CD4-positive, alpha-beta memory T cell (primary cell): ENCODE measurements at places on chromosomes 4 and X. TPM values are rescaled to one million over a fixed set of nuclear protein-coding genes. Genes with fewer than 3 reads are reported as not detected.

GRCh38 chr4:155802190-155802959, 43.6 kb downstream of the GUCY1B1 start:
- H3K4me3 ChIP-seq = no peak overlapping the region
- no peak overlapping the region for H3K27ac ChIP-seq
- H3K4me1 ChIP-seq = no peaks in the 10 kb centered on the region
- no peaks in the 10 kb centered on the region for H3K36me3 ChIP-seq

GRCh38 chr4:32986236-32986635, 2266.1 kb downstream of the PCDH7 start:
- no peaks in the 10 kb centered on the region for H3K4me1 ChIP-seq
- H3K4me3 ChIP-seq = no peak overlapping the region
- H3K27me3 ChIP-seq = no peaks in the 10 kb centered on the region
- no peak for DNase-seq
- H3K27ac ChIP-seq = no peak overlapping the region

DNA sequence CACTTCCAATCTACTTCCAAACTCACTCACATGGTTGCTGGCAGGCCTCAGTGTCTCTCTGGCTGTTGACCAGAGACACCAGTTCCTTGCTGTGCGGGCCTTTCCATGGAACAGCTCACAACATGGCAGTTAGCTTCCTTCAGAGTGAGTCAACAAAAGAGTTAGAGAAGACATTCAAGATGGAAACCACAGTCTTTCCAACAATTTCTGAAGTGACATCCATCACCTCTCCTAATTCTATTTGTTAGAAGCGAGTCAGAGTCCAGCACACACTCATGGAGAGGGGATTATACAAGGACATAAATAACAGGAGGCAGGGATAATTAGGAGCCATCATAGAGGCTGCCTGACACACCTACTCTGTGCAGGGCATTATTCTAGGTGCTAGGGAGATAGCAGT, 62.5 kb upstream of the TMEM164 start:
- no peak overlapping the region for H3K4me3 ChIP-seq
- no peak for DNase-seq
- H3K27me3 ChIP-seq = no peaks in the 10 kb centered on the region
- no peaks in the 10 kb centered on the region for H3K36me3 ChIP-seq
- no peaks in the 10 kb centered on the region for H3K4me1 ChIP-seq

GRCh38 chr4:189279188-189279587, 661.5 kb upstream of the FRG1 start:
- no peak for DNase-seq
- H3K27ac ChIP-seq = no peak overlapping the region
- no peak overlapping the region for H3K4me3 ChIP-seq
- H3K36me3 ChIP-seq = no peaks in the 10 kb centered on the region
- no peaks in the 10 kb centered on the region for H3K4me1 ChIP-seq

- H3K27ac ChIP-seq = no peak overlapping the region
- H3K4me1 ChIP-seq = peaks cover 75% of the 10 kb centered on the region
- H3K27me3 ChIP-seq = no peaks in the 10 kb centered on the region
- H3K36me3 ChIP-seq = no peaks in the 10 kb centered on the region
- DNase-seq = no peak
Measured at GRCh38 chr4:3199653-3200422, 49.1 kb upstream of the MSANTD1 start.

DNA sequence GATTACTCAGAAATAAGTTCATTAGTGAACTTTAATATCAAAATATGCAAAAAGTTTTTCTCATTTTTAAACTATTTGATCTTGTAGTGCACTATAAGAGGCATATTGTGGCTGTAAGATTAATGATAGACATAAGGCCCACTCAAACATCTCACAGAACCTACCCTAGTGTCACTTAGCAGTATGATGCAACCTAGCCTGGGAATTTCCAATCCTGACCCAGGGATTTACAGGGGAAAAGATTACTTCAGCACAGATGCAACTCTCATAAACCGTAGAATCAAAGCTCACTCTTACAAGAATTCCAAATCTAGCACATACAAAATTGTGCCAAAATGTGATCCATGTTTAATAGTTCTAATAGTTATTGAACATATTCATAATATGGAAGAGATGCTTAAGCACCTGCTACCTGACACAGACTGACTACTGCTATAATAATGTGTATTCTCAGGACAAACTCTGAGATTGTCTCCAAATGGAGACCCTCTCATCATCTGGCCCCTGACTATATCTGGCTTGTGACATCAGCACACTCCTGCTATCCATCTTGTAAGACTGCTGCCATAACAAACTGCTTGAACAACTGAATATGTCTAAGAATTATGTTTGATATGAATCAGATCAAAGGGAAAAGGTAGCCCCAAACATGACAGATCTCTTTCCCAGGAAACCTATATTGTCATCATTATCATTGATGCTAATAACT, 271.9 kb downstream of the PABPC4L start:
- no peaks in the 10 kb centered on the region for H3K4me1 ChIP-seq
- H3K4me3 ChIP-seq = no peak overlapping the region
- H3K36me3 ChIP-seq = no peaks in the 10 kb centered on the region
- no peak overlapping the region for H3K27ac ChIP-seq

DNA sequence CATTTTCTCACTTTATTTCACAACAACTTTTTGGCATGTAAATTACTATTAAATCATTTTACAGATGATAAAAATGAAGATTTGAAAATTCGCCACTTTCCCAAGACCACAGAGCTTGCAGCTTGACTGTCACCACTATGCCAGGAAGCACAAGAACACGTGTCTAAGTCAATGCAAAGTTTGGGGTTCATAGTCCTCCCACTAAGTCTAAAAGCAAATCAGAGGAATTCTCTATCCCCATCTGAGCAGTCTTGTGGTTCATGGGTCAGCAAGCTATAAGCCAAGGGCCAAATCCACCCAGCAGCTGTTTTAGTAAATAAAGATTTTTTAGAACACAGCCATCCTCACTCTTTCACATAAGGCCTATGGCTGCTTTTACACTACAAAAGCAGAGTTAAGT, 833.3 kb upstream of the INTU start:
- no peaks in the 10 kb centered on the region for H3K4me1 ChIP-seq
- DNase-seq = no peak
- no peak overlapping the region for H3K27ac ChIP-seq
- no peaks in the 10 kb centered on the region for H3K27me3 ChIP-seq
- H3K36me3 ChIP-seq = no peaks in the 10 kb centered on the region

DNA sequence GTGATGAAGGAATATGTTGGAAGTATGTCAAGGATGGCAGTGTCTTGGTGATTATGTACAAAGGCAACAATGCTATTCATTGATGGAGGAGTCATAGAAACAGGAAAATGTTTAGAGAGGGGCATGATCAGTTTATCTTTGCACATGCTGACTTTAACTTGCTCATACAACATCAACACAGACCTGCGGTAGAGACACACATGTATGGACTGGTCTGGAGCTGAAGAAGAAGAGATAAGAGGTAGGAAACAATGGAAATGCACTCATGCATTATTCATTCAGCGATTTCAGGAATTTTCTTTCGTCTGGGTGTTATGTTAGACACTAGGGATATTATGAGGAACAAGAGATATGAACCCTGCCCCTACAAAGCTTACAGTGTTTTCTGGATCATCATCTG, 1252.3 kb upstream of the TENM3 start:
- H3K27me3 ChIP-seq = no peaks in the 10 kb centered on the region
- H3K4me1 ChIP-seq = no peaks in the 10 kb centered on the region
- H3K27ac ChIP-seq = no peak overlapping the region
- H3K4me3 ChIP-seq = no peak overlapping the region
- no peaks in the 10 kb centered on the region for H3K36me3 ChIP-seq

GRCh38 chr4:189514209-189514608, 426.5 kb upstream of the FRG1 start:
- no peaks in the 10 kb centered on the region for H3K4me1 ChIP-seq
- H3K36me3 ChIP-seq = no peaks in the 10 kb centered on the region
- no peak for DNase-seq
- H3K27me3 ChIP-seq = no peaks in the 10 kb centered on the region

DNA sequence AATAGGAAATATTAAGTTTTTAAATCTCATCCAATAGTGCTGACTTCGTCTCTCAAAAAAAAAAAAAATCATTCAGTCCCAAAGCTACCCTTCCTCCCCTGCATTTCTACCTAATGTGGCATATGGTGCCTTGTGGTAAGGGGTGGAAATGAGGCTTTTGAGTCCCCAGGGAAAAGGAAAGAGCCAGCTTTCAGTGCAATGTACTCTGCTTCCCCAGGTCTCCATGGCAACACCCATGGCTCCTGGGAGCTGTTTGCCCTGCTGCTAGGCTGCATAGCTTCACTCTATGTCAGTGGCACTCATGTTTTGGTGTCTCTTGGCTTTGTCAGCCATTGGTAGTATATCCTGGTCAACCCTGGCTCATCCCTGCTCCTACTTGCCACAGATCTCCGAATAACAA, 175.9 kb downstream of the SLC39A8 start:
- no peaks in the 10 kb centered on the region for H3K27me3 ChIP-seq
- no peak overlapping the region for H3K27ac ChIP-seq
- no peaks in the 10 kb centered on the region for H3K36me3 ChIP-seq
- DNase-seq = no peak
- H3K4me1 ChIP-seq = no peaks in the 10 kb centered on the region

- H3K27ac ChIP-seq = peak overlapping the region; percentile 67
- peak overlapping the region; percentile 31 for H3K4me3 ChIP-seq
- H3K4me1 ChIP-seq = peaks cover 98% of the 10 kb centered on the region
Measured at GRCh38 chr4:89290727-89291516, 16.7 kb downstream of the GPRIN3 start.

The TNMD gene
- not detected for total RNA-seq

The NKX6-1 gene
- not detected for total RNA-seq

The CCDC158 gene
- not detected for total RNA-seq

DNA sequence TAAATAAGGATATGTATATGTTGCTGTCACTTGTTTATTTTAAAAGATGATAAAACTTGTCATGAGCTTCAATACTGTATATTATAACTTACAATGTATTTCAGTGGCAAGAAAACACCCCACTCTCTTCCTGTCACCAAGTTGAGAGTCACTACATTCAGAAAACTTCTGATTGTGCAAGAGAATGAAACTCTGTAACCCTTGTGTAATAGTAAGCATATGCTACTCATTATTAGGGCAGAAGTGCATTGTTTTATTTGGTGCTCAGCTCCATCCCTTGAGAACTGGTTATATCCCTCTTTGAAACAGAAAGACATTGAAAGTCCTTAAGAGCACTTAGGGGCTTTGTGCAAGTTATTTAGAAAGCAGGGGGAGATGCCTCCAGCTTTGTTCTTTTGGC, 594.5 kb downstream of the ARAP2 start:
- H3K27ac ChIP-seq = no peak overlapping the region
- H3K36me3 ChIP-seq = no peaks in the 10 kb centered on the region
- no peak for DNase-seq
- no peak overlapping the region for H3K4me3 ChIP-seq
- H3K27me3 ChIP-seq = no peaks in the 10 kb centered on the region

GRCh38 chr4:81380437-81380836, 91.3 kb downstream of the RASGEF1B start:
- H3K4me1 ChIP-seq = no peaks in the 10 kb centered on the region
- no peak overlapping the region for H3K27ac ChIP-seq
- no peaks in the 10 kb centered on the region for H3K27me3 ChIP-seq
- DNase-seq = no peak
- no peak overlapping the region for H3K4me3 ChIP-seq
- H3K36me3 ChIP-seq = no peaks in the 10 kb centered on the region

The MAB21L2 gene
- not detected for total RNA-seq

GRCh38 chr4:40586034-40586433, 43.6 kb downstream of the RBM47 start:
- no peaks in the 10 kb centered on the region for H3K4me1 ChIP-seq
- H3K4me3 ChIP-seq = no peak overlapping the region
- H3K27me3 ChIP-seq = no peaks in the 10 kb centered on the region
- DNase-seq = no peak
- no peaks in the 10 kb centered on the region for H3K36me3 ChIP-seq

The ADRA2C gene
- not detected for total RNA-seq

DNA sequence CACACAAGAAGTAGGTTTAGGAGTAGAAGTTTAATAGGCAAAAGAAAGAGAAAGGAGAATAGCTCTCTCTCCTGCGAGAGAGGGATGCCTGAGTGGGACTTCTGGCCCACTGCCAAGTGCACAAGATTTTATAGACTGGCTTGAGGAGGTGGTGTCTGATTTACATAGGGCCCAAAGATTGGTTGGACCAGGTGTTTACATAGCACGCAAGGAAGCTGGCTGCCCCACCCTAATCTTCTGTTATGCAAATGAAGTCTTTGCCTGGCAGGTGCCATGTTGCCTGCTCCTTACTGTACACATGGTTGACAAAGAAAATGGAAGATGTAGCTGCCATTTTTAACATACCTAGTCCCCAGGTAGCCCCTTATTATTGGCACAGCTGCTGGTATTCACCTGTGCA, 170.8 kb upstream of the GATB start:
- H3K4me1 ChIP-seq = no peaks in the 10 kb centered on the region
- no peaks in the 10 kb centered on the region for H3K27me3 ChIP-seq
- no peaks in the 10 kb centered on the region for H3K36me3 ChIP-seq
- no peak overlapping the region for H3K27ac ChIP-seq
- no peak overlapping the region for H3K4me3 ChIP-seq

DNA sequence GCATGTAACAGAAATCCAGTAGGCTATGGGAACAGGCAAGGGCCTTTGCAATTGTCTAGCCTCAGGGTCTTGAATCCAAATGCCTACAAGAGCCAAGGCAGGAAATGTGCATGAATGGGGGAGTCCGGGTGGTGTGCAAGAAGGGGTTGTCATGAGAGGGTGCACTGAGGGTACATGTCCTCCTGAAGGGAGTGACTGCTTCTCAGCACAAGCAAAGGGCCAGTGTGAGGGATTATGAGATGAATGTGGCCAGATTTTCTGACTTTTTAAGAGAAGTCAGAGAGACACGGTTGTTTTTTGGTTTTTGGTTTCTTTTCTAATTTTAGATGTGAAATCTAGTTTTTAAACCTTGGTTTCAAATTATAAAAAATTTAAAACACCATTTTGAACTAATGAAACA, 76.5 kb upstream of the LSM6 start:
- no peaks in the 10 kb centered on the region for H3K27me3 ChIP-seq
- H3K4me3 ChIP-seq = no peak overlapping the region
- no peaks in the 10 kb centered on the region for H3K36me3 ChIP-seq

The NPNT gene
- not detected for total RNA-seq

The MGAT4D gene
- not detected for total RNA-seq

The CFAP97 gene
- 41.9 TPM for total RNA-seq

DNA sequence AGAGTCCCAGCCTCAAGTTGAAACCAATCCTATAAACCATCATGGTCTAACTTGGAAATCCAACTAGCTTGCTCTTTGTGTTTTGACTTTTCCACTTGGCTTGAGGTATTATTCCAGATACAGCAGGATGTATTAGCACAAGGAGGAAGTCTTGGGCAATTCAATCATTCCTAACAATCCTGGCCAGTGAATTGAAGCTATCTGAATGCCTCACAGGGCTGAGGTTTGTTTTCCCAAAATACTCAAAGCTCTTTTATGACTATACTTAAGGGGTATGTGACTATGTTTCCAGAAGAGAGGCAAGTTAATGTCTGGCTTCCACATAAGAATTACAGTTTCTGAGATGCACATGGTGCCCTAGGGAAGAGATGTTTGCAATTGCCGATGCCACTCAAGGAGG, 66.8 kb upstream of the SH3RF1 start:
- no peak for DNase-seq
- no peaks in the 10 kb centered on the region for H3K36me3 ChIP-seq
- no peak overlapping the region for H3K4me3 ChIP-seq
- H3K27me3 ChIP-seq = no peaks in the 10 kb centered on the region
